ENCODE measurements at places on chromosomes 5 and 9.

DNA sequence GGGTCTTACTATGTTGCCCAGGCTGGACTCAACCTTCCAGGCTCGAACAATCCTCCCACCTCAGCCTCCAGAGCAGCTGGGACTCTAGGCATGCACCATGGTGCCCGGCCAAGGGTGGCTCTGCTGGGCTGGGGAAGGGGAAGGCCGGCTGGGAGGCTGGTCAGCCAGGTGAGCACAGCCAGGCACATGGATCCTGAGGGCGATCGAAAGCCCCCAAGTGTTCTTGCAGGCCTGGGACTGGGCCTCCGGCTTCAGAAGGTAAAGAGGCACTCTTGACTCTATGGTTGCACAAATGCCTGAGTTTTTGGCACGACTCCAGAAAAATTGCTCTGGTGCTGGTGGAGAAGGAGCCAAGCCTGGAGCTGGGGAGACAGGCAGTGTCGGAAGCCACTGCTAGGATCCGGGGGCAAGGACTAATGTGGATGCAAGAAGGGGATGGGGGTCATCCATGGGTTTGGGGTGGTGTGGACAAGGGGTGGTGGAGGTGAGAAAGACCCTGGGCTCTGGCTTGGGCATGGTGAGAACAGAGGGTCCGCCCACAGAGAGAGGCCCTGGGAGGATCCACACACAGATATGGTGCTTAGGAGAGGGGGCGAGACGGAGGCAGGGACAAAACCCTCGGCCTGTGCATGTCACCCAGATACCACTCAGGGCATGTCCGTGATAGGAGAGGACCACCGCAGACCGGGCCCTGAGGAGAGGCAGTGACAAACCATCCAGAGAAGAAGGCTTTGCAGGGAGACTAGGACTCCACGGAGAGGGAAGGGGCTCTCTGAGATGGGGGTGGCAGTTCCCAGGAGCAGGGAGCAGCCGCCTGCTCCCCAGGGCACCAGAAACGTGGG lies 51.1 kb upstream of the COL5A1 start:
- no peak for DNase-seq

DNA sequence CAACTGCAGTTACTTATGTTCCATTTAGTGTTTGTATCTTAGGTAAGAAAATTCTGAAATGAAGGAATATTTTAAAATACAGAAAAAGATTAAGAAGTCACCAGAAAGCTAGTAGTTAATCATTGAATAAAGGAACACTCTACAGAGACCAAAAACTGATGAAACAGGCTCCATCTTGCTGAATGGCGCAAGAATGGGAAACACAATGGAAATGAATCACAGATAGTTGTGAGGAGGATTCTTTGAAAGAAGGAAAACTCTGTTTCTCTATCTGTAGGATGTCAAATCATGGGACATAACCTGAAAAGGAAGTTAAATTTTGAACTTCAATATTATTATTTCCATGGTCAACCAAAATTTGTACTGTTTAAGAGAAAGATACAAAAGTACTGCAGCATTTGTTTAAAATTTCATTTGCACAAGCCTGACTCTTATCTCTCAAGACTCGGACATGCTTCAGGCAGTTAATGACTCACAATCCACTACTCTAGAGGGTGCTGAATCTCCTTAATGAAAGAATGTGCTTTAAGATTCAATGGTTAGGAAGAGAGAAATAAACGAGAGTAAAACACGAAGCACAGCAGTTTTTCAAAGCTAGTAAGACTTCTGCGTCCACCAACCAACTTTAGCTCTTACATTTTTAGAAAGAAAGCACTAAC lies 1064.4 kb upstream of the DMAC1 start:
- no peak for DNase-seq

DNA sequence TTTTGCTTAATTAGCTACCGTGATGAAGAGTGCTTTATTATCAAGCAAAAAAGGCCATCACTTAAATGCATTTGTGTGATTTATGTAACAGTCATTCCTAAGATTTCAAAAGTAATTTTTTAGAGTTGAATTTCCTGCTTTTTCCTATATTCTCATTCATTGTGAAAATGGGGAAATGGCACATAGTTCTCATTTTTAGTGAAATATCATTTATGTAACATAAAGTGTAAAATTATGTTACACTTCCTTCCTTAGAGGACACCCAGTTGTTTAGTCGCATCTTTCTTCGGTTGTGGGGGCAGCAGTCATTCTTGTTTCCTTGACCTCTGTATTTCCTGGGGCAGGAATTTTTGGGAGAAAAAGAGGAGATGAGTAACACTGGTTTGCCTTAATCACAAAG lies 142.8 kb downstream of the MAST4 start:
- DNase-seq, result no peak

- no peak for DNase-seq
These were observed 102.4 kb upstream of the PARP8 start for GRCh38 chr5:50564079-50564478.

DNA sequence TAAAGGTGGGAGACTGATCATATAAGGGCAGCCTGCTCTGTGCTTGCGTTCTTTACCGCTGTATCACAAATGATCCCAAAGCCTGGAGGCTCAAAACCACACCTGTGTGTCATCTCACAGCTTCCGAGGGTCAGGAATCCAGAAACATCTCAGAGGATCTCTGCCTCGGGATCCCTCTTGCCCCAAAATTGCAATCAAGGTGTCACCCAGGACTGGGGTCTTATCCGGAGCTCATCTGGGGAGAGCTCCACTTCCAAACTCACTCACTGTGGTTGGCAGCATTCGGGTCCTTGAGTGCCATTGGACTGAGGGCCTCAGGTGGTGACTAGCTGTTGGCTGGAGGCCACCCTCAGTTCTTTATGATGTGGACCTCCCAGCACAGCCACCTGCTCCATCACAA lies 26.7 kb upstream of the FCN2 start:
- no peak for DNase-seq

DNA sequence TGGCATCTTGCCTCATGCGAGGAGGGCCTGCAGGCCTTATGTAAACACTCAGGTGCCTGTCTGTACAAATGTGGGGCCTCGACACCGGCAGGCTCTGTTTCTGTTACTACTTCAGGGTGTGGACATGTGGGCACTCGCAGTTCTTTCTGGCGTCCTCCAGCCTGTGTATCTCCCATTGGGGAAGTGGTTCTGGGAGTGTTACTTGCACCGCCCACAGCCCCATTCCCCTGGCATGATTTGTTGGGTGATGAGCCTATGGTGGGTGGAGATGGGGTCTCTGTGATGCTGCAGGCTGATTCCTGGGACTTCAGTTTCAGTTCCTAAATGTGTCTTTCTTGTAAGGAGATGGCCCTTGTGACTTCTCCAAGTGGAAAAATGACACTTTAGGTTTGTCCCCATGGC lies 82.1 kb upstream of the PITX1 start:
- DNase-seq, result no peak

DNA sequence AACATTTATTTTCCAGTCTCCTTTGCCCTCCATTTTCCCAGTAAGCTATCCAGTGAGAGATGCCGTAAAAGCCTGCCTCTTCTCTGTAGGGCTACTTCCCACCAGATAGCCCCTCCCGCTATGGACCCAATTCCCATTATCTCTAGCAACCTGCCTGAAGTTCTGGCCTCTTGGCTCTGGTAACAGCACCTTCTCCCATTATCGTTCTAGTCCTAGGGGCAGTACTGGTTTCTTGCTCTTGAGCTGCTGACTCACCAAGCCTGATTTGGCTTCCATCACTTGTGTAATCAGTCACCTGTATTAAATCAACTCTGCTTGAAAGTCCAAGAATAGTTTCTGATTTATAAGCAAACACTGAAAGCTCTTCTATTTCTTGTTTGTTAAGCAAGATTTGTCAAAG lies 42.8 kb upstream of the PARP8 start:
- no peak for DNase-seq

DNA sequence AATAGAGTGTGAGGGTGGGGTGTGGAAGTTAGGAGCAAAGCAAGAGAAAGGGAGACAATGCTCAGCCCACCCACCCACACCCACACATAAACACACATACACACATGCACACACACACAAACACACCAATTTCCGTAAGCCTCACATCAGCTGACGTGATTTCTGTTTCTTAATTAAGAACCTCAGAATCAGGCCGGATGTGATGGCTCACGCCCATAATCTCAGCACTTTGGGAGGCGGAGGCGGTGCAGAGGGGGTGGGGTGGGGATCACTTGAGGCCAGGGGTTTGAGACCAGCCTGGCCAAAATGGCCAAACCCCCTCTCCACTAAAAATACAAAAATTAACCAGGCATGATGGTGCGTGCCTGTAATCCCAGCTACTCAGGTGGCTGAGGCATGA lies 26.4 kb upstream of the PIK3R1 start:
- DNase-seq, result no peak

- DNase-seq, result no peak
These were observed 13.4 kb downstream of the IRF1 start for GRCh38 chr5:132476876-132477781.

GRCh38 chr5:36897616-36898015 lies 21.0 kb downstream of the NIPBL start:
- no peak for DNase-seq

- no peak for DNase-seq
These were observed 112.5 kb downstream of the SLC25A46 start for GRCh38 chr5:110851357-110851756.

GRCh38 chr9:98886691-98887229 lies 56.9 kb upstream of the COL15A1 start:
- DNase-seq, result no peak

DNA sequence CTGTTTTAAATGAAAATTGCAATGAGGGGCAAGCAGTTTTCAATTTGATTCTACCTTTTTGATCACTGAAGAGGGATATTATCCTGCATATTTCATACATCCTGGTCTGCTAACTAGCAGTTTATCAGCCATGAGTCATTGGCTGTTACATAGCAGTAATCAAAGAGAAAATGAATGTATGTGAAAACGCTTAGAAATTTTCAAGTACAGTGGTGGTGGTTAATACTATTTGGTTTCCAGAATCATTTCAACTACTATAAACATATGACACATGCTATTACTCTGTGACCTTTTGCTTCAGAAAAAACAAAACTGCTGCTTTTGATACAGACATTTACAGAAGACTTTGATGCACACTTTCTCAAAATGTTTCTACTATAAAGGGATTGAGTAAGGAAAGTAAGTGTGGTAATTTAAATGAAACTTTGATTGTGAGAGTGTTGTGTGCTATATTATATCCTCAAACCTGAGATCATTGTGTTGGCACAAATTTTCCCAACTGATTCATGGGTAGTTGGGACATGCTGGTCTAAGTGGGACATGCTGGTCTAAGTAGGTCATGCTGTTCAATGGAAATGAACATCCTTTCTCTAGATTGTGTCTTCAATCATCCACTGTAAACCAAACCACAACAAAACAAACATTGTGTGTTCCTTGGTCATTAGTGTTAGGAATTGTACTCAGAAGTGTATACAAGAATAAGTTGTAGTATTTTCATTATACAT lies 5.1 kb downstream of the RNF14 start:
- DNase-seq, result no peak

- DNase-seq, result no peak
These were observed 347.3 kb downstream of the ENC1 start for GRCh38 chr5:74293182-74293581.

- no peak for DNase-seq
These were observed 68.3 kb downstream of the KCNIP1 start for GRCh38 chr5:170571875-170572852.

DNA sequence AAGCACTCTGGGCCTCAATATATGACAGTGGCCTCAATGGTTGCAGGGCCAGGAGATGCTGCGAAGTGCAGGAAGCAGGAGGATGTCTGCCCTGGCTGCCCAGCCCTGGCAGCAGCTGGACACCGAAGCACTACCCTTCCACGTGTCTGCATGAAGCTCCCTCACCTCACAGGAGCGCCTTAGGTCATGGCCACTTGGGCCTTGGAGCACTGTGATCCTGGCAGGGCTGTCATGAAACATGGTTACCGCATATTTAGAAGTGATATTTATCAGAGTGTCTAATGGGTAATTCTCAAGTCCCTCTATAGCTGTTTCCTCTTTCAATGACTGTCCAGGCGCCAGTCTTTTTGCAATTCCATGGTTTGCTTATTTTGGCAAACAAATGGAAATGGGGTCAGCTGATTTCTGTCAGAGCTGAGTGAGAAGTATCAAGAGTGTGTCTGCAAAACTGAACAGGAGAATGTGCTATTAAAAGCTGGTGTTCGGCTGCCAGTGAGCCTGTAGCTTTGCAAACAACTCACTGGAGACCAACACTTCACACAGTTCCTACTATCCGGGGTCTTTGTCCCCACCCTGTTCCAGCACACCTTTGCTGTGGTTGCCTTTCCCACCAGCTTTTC lies 285.9 kb downstream of the KIF4B start:
- DNase-seq, result no peak

DNA sequence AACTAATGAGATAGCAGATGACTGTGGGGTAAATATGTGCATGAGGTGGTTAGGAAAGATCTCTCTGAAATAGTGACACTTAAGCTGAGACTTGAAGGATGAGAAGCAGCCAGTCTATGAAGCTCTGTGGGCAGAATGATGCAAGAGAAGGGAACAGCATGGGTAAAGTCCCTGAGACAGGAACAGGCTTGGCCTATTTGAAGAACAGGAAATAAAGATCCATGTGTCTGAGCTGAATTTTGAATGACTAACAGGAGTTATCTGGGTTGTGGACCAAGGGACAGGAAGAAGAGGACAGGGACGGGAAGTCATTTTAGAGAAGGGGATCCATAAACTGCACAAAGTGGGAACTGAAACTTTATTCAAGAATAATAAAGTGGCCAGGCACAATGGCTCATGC lies 25.6 kb upstream of the HMGCS1 start:
- DNase-seq, result no peak

GRCh38 chr9:70642341-70642740 lies 227.9 kb upstream of the KLF9 start:
- DNase-seq, result no peak

- no peak for DNase-seq
These were observed 22.5 kb upstream of the POMT1 start for GRCh38 chr9:131480258-131480657.

- DNase-seq, result no peak
These were observed 254.8 kb upstream of the IRX4 start for GRCh38 chr5:2137444-2138050.

GRCh38 chr9:94872891-94873511 lies 146.5 kb downstream of the AOPEP start:
- no peak for DNase-seq

DNA sequence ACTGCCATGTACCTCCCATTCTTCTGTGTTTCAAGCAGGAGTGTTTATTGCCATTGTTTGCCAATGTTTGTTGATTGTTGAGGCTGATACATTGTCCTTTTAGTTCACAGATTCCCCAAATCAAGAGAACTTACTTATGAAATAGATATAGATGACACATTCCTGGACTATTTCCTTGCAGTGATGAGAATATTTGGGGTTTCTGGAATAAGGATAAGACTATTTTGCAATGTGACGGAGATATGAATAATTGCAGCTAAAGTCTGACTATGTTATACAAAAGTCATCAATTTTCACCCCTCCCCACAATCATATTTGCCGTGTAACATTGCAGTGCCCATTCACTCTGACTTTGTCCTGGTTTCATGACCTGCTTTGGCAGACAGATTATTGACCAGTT lies 460.8 kb downstream of the CDH10 start:
- DNase-seq, result no peak
